ENCODE measurements at places on chromosomes 5 and 9.

GRCh38 chr9:89342948-89343347, 24.6 kb downstream of the SECISBP2 start:
- no peak for DNase-seq

DNA sequence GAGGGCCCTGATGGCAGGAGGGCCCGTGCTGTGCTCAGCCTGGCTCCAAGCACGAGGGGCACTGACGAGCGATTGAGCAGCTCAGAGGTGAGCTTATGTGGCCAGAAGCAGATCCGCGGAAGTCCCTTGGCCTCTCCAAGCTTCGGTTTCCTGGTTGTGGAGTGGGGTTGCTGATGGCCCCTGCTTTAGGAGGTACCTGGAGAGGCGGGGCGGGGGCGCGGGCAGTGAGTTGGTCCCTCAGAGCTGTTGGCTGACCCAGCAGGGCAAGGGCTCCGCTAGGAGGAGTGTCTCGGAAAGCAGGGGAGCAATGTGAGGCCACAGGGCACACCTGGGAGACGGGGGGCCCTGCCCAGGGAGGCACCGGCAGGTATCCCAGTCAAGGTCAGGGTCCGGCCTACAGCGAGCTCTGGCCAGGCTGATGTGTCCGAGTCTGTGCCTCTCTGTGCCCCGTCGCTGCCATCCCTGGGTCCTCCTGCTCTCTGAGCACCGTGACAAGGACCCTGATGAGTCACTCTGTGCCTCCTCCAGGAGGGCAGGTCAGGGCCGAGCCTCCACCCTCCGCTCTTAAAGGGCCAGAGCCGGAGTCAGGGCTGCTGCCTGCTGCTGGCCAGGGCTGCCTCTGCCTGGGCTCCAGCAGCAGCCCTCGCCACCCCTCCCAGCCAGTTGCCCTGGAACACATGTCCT, 14.8 kb downstream of the NCS1 start:
- DNase-seq: no peak

DNA sequence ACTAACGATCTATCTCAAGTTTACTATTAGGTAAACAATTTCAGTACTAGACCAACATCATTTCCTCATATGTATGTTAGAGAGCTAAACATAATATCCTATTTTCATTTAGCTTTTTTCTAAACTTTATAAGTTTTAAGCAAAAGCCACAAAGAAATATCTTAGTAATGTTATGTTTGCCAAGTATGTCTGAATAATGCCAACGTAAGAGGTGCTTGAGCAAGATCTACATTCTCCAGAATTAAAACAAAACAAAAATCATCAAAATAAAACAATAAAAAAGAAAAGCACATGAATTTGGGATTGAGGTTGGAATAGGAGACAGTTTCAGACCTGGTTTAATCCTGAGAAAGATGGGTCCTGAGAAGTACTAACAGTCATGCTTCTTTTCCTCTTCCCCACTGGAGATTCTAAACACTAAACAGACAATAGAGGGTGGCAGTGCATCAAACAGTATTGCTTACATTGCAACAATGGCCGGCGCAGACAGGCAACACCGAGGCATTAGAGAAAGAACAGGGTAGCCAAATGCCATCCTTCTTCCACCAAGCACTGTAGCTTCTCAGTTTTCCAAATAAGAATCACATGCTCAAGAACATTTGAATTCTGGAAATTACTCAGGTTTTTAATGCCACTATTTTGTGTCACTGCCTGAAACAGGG, 33.6 kb downstream of the CSNK1A1 start:
- DNase-seq: no peak

- no peak for DNase-seq
Measured at GRCh38 chr5:81785322-81785721, 34.4 kb upstream of the SSBP2 start.

GRCh38 chr5:161400583-161400982, 145.9 kb downstream of the GABRB2 start:
- DNase-seq: no peak

GRCh38 chr9:36445800-36446361, 45.8 kb upstream of the RNF38 start:
- no peak for DNase-seq

- no peak for DNase-seq
Measured at GRCh38 chr9:94086486-94087345, 2.5 kb downstream of the PTPDC1 start.

DNA sequence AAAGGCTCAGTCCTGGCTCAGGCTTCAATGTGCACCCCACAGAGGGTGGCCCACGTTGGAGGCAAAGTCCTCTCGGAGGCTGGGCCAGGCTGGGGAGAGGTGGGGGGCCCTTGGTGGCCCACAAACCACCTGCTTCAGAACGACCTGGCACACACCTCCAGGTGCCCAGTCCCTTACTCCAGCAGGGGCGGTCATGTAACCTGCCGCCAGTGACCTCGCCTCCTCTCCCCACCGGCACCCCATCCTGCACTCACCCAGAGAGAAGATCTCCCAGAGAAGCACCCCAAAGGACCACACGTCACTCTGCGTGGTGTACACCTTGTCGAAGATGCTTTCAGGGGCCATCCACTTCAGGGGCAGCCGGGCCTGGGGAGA, 22.5 kb upstream of the SCGB3A1 start:
- no peak for DNase-seq

GRCh38 chr9:138101444-138102234, 224.1 kb downstream of the CACNA1B start:
- no peak for DNase-seq

GRCh38 chr9:133242241-133242640, 32.8 kb downstream of the ABO start:
- DNase-seq: no peak

- DNase-seq: no peak
Measured at GRCh38 chr5:158351485-158352125, 492.7 kb upstream of the CLINT1 start.

- DNase-seq: no peak
Measured at GRCh38 chr9:72149231-72149975, at the start of gene GDA. Gene GDA, plus strand, starts transcription at chr9:72149440. Its CDS starts 120 bp downstream, at chr9:72149560.

DNA sequence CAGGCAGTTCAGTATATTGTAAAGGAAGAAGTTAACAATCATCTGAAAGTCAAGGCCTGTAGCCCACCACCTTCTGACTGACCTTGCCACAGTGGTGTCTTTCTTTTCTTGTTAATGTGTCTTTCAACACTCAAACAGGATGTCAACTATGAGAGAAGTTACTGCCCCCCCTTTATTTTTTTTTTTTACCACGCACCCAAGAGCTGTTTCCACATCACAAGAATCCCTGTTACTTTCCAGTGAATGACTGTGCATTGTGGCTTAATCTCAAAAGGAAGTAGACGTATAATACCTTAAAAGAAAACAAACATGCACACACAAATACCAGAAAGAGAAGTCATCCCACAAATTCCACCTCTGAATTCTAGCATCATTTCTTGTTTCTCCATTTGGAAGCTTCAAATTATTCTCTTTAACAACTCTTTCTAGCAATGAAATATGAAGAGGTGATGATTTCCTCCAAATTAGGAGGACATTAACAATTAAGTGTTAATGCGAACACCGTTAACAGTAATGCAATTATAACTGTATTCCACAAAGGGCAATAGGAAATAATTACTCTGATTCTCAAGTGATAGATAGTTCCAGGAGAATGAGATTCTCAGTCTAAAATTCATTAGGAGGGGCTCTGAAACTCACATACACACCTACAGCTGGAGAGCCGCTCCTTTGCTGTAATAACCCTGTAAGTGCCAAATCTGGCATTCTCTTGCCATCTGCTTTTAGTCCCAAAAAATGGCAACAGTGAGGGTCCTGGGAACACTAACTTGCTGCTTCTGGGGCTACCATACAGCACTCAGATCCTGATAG, 201.0 kb downstream of the EFNA5 start:
- no peak for DNase-seq

GRCh38 chr5:89397096-89397495, 514.1 kb upstream of the MEF2C start:
- DNase-seq: no peak

DNA sequence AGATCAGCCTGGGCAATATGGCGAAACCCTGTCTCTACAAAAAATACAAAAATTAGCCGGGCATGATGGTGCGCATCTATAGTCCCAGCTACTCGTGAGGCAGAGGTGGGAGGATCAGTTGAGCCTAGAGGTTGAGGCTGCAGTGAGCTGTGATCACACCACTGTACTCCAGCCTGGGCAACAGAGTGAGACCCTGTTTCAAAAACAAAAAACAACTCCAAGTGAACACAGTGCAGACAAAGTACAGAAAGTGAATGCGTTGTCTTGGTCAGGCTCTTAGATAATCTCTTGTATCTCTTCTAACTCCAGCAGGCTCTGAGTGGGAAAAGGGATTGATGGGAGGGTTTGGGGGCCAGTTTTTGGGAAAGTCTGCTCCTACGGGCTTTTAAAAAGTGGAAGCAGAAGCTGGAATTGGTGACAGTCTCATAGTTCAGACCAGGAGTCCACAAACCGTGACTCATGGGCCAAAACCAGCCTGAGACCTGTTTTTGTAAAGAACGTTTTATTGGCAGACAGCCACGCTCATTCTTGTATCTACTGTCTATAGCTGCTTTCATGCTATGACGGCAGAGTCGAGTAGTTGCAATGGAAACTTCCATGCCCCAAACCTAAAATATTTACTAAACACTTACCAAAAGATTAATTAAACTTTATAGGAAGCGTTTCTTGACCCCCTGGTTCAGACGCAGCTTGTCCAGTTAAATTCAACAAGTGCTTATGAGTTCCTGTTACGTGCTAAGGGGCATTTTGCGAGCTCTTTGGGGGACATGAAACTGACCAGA, 32.9 kb downstream of the NDST1 start:
- DNase-seq: no peak

DNA sequence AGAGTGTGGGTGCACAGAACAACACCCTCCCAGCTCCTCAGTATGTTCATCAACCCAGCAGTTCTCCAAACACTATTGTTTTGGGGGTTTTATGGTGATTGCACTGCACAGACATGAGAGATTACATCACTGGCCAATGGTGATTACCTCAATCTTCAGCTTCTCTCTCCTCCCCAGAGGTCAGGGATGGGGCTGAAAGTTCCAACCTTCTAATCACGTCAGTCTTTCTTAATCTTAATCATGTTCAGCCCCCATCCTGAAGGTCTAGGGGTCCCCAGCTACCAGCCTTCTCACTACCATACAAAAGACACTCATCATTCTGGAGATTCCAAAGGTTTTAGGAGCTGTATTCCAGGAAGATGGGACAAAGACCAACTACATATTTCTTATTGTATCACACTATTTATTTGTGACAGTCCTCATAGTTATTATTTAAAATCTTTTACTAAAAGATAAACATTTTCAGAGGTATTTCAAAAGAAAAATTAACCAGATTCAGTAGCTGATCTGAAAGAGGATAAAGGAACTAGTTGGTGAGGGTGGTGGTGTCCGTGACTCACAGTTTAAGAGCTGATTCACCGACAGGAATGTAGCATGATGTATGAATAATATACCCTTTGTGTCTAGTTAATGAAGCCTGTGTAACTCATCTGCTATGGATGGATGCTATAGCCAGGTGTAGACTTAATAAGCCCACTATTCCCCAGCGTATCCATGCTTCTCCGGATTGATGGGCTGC, 35.6 kb downstream of the RASEF start:
- DNase-seq: no peak

DNA sequence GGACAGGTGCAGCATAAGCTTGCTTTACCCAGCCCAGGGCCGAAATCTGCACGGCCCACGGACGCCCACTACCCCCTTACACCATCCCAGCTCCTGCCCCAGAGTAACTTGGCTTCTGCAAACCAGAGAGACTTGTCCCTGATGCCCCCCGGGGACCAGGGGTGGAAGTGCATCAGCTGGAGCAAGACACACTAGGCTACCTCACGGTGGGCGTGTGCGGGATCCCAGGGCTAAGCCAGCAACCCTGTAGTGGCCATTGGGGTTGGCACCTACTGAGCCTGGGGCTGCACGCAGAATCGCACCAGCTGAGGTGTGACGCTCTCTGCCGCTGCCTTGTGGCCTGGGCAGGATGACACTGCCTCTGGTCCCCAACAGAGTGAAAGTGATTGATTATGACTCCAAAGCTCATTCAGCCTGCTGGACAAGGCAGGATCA, 6.1 kb upstream of the ZNF79 start:
- DNase-seq: no peak

GRCh38 chr9:112731971-112732370, 14.1 kb upstream of the INIP start:
- DNase-seq: no peak

GRCh38 chr5:154727361-154727760, 27.8 kb upstream of the LARP1 start:
- no peak for DNase-seq

DNA sequence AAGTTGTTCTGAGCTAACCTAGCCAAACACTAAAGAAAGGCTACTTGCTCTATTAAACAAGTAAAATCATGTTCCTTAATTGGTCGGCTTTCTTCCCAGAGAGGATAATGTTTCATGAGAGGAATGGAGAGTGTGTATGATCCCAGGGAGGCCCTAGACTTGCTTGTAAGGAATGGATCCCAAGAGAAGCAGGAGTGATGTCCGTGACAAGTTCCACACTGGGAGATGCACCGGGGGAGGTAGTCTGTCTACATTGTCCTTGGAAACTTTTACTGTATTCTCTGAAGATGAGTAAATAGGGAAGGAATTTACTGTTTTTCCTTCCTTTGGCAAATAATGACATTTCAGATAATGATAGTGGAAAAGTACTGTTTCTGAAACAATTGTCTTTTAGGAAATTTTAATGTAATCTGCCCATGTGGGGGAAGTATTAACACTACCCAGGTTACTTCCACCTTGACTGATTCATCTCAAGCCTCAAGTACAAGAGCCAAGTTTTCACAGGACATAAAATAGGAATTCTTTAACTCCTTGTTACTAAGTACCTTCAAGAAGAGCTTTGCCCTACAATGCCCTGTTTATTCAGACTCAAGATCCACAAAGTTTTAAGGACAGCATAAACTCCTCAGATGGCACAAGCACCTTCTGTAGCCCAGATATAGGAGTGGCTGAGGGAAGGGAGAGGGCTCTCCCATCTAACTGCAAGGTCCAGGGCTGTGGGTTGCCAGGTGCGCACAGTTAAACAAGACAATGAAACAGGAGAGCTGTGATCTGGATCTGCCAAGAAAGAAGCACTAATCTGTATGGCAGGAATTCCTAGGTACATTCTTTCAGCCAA, 152.1 kb downstream of the GNA14 start:
- DNase-seq: no peak

DNA sequence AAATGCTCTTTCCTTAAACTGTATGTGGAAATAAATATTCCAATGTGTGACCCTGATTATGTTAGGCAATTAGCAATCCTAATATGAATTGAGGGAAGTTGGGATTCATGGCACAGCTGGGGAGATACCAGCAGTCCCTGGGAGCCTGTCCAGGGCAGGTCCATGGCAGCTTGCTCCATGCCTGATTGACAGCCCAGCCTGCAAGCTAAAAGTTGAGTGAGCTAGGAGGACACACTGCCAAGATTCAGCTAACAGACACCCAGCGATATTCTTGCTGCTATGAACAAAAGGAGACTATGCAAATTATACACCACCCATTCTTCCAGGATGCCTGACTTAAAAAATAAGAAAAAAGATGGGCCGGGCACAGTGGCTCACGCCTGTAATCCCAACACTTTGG, 6.2 kb downstream of the TGFBI start:
- DNase-seq: no peak
